ENCODE measurements at places on chromosomes 6 and 20.

GRCh38 chr20:56439771-56440291 is 27.8 kb downstream of the CASS4 start:
- DNase-seq = peak; percentile 89

DNA sequence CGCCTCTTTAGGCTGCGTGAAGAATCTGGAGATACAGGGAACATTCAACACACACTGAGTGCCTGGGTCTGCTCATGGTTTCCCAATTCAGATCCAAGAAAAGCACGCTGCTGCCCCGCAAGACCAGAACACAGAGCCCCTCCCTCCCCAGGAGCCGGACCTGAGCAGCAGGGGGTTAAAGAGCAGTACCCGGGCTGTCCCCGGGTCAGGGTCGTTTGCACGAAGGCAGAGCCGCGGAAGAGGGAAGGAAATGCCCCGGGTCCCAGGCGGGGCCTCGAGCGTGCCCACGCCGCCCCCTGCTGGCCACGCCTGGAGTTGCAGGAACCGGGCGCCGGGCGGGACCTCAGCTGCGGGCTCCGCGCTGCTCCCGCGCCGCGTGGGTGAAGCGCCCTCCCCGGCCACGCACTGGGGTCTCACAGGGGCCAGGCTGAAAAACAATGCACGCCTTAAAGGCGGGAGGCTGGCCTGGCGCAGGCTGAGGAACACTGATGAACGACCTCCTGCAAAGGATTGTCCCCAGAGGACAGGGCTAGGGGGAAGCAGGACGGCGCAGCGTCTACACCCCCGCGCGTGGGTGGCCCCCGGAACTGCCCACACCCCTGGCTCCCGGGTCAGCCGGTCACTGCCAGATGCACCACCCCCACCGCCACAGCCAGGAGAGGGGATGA is 48.9 kb downstream of the ANKRD60 start:
- DNase-seq = peak; percentile 3

GRCh38 chr20:33172781-33173180 is 4.8 kb downstream of the BPIFA2 start:
- DNase-seq = no peak

GRCh38 chr20:43744966-43745730 is 18.3 kb upstream of the GTSF1L start:
- no peak for DNase-seq

- DNase-seq = peak; percentile 48
Observed at GRCh38 chr6:78605909-78606446, 261.4 kb upstream of the IRAK1BP1 start.

GRCh38 chr6:3752531-3753227 is 1.2 kb upstream of the PXDC1 start:
- no peak for DNase-seq

DNA sequence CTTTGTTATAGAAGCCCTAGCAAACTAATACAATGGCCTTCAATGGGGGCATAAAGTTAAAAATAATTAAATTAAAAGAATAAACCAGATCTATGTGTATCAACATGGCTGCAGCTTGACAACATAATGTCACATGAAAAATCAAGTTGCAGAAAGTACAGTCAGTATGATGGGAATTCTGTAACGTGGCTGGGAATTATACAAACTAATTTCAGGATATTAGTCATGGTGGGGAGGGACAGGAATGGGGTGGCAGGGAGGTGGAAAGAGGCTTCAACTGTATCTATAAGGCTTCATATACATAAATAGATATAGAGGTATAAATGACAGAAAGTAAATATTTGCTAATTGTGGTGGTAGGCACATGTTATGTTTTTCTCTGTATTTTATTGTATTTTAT is 107.1 kb downstream of the UNC5CL start:
- peak; percentile 23 for DNase-seq

GRCh38 chr6:137787016-137787415 is 80.0 kb upstream of the TNFAIP3 start:
- DNase-seq = no peak

DNA sequence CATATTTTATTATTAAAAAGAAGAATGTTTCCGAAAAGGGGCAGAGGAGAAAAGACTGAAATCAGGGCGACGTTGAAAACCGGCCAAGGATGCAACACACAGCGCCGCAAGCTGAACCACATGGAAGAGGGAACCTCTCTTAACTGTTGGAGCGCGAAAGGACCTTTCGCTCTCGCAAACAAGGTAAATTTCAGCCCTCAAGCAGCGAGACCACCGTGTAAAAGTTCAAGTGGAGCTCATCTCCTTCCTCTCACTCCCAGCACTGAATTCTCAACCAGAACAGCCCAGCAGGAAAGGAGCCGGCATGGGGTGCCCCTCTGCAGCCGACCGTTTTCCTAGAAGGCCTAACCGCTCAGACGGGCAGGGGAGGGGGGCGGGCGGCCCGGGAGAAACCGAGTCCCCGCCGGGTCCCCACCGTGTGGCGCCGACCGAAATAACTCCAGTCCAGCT is 621 bp downstream of the GPR63 start:
- DNase-seq = no peak

DNA sequence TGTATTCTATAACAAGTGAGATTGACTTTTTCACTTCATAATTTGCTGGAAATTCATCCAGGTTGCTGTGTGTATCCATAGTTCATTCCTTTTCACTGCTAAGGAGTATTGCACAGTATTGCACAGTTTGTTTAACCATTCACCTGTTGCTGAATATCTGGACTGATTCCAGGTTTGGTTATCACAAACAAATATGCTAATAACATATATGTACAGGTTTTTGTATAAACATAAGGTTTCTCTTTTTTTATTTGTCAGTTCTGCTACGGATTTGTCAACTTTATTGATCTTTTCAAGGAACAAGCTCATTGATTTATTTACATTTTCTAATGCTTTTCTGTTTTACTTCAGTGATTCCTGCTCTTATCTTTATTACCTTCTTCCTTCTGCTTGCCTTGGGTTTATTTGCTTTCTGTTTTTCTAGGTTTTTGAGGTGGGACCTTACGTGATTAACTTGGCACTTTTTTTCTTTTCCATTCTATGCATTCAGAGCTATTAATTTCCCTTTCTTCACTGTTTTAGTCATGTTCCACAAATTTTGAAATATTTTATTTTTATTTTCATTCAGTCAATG is 117.0 kb upstream of the OGFRL1 start:
- no peak for DNase-seq

DNA sequence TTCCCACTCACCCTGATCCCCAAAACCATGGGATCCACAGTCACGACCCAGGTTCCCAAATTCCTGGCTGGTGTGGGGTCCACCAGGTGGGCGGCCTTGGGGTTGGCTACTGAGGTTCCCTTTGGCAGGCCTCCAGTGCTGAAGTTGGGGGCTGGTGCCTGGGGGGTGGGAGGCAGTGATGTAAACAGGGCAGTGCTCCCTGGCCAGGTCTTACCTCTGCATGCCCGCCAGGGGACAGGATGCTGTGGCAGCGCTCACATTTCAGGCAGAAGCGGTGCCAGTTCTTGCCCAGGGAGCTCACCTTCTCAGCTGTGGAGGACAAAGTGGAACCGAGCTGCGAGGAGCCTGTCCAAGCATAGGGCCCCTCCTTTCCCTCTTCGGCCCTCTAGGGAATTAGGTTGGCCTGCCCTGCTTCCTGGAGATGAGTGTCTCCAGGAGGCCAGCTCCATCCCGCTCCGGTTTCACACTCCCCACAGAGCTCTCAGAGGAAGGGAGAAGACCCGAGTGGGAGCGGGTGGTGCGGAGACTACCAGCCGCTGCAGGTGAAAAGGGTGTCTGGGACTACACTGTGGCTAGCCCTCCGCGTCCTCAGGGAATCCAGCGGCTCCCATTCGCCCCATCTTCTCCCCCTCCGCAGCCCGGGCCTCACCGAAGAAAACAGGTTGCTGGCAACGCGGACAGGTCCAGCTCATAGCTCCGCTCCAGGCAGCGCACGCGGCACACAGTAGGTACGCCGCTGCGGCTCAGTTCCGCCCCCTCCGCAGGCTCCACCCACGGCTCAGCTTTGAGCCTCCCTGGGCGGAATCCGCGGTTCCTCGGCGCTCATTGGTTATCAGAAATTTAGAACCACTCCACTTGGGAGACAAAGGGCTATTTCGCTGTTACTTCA is at the start of gene CRIP3:
Gene CRIP3, minus strand, starts transcription at position 726 of the 889 bp plus-strand sequence. Its CDS starts 34 bp downstream, at position 692.
- DNase-seq = no peak

- peak; percentile 17 for DNase-seq
Observed at GRCh38 chr6:41039060-41039998, at the start of gene UNC5CL. UNC5CL (minus strand) TSS chr6:41039221; CDS start chr6:41035074, 4,147 bp downstream.

GRCh38 chr20:8583566-8584043 is 451.5 kb downstream of the PLCB1 start:
- peak; percentile 34 for DNase-seq

- DNase-seq = no peak
Observed at GRCh38 chr6:44660561-44661220, 273.2 kb downstream of the CDC5L start.

DNA sequence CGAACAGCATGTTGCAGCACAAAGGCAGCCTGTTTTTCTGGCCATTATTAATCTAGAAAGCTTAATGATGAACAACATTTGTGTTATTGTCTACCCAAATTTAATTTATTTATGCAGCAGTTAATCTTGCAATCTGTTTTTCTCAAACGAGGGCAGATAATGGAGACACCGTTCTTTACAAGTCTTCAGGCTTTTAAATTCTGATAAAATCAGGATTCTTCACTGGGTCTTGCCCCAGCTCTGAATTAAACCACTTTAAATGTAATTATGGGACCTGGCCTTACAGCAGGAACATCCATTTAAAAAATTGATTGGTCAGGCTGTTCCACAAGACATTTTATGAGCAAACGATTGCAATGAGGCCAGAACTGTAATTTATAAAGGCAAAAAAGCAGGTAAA is 26.5 kb upstream of the INSM1 start:
- no peak for DNase-seq

DNA sequence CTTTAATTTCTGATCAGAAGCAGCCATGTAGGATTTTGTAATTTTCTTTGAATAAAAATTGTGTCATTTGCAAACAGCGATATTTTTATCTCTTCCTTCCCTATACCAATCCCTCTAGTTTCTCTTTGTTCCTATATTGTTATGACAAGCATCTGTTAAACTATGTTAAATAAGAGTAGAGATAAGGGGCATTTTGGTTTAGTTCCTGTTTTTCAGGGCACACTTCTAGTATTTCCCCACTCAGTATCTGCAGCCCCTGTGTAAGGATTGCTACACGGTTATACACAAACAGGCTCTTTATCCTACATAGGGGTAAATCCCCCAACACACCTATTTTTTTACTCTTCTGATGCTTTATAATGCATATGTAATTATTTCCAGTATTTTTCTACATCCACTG is 42.1 kb downstream of the TRERF1 start:
- DNase-seq = no peak

GRCh38 chr6:108726726-108727339 is 121.4 kb upstream of the ARMC2 start:
- no peak for DNase-seq

DNA sequence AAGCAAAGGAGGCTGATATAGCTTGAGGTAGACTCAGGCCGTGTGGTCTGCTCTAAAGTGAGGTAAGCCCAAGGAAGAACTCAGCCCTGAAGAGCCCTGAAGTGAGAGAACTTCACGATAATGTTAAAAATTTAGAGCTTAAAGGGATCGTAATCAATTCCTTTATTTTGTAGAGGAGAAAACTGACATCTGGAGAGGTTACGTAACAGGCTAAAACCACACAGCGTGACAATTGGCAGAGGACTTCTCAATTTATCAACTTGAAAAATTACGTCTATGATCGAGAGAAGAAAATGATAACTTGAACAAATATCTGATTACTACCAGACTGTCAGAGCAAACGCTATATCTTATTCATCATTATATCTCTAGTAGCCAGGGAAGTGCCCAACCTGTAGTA is 121.8 kb upstream of the FOXO3 start:
- no peak for DNase-seq

GRCh38 chr6:41650120-41650519 is 11.9 kb downstream of the MDFI start:
- no peak for DNase-seq

DNA sequence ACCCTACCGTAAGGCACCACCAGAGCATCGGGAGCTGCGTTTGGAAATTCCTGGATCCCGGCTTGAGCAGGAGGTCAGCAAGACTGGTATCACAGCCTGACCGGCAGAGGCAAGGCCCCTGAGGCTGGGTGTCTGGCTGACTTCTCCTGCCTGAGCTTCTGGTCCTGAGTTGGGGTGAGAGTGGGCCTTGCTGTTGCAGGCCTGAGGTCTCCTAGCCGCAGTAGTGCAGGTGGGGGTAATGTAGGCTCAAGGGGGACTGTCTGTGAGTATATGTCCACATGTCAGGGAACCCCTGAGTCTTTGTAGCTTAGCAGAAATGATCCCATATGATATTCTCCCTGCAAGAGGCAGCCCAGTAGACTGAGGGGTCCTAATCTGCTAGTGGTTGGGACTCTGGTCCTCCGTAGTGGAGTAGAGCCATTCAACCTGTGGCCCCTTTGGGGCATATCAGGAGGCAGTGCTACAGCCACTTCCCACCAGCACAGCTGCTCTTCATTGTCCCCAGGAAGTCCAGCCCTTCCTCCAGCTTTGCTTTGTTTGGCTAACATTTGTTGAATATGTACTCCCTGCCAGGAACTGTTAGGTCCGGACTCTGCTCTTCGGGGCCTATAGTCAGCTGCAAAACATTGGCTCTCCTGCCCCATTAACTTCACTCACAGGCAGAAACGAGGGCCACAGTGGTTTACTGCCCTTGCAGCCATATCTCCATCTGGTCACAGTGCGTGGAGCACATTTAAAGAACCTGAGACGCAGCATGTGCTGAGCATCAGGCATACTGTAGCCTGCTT is 10.9 kb downstream of the LRRC73 start:
- DNase-seq = no peak

DNA sequence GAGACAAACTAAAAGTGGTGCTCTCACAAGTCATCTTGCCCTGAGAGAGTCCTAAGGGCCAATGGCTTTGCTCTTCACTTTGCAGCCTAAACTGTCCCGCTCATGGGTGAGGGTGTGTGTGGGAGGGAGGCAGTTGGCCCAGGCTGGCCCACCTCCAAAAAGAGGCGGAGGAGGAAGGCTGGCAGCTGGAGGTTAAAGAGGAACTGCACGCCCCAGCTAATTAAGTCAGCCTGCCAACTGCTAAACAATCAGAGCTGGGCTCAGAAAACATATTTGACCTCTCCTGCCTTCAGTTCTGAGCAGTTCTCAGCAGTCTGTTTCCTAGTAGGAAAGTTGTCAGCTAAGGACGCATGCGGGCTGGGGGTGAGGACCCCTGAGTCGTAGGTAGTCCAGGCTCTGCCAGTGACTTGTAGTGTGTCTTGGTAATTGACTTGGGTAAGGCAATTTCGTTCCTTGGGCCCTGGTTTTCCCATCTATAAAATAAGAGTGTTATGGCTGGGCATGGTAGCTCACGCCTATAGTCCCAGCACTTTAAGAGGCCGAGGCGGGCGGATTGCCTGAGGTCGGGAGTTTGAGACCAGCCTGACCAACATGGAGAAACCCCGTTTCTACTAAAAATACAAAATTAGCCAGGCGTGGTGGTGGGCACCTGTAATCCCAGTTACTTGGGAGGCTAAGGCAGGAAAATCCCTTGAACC is 17.0 kb downstream of the GSS start:
- DNase-seq = no peak
